ENCODE measurements at places on chromosomes 5 and 9.
A peak's percentile ranks its signal among the peaks of the same experiment; 100 is the strongest.

GRCh38 chr5:125274938-125275724, 528.7 kb upstream of the ZNF608 start:
- DNase-seq: no peak

- no peak for DNase-seq
These were observed 245.3 kb downstream of the ENC1 start for GRCh38 chr5:74394916-74395880.

- no peak for DNase-seq
These were observed 259.2 kb downstream of the SLCO4C1 start for GRCh38 chr5:102036927-102037326.

DNA sequence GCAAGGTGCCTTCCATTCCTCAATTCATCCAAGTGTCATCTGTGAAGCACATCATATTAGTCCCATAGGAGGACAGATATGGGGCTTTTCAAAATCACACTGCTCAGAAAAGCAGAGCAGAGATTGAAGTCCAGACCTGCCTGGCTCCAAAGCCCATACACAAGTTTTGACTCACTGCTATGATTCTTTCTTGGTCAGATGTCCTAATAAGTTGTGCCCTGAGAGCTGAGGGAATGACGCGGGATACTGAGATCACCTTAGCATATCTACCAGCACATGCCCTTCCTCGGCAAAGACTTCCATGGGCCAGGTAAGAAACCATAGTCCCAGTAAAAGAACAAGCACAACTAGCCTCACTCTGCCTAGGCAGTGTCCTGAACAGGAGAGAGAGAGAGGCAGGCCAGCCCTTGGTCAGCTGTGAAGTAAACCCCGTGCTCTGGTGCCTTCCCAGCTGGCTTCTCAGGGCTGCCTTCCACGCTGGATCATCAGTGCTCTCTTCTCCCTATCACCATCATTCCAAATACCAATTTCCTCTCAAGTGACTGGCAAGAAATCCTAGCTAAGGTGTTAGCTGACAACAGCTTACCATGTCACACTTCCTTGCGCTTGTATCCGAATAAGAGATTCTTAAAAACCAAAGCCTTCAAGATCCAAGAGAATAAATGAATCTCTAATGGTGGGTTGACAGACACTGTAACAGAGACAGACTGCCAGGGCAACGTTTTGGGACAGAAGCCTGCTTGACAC, 73.2 kb downstream of the SIL1 start:
- DNase-seq: no peak

- DNase-seq: no peak
These were observed 7.8 kb upstream of the SMIM32 start for GRCh38 chr5:136200761-136201160.

- DNase-seq: no peak
These were observed 126.3 kb downstream of the PDE4D start for GRCh38 chr5:59767211-59767605.

DNA sequence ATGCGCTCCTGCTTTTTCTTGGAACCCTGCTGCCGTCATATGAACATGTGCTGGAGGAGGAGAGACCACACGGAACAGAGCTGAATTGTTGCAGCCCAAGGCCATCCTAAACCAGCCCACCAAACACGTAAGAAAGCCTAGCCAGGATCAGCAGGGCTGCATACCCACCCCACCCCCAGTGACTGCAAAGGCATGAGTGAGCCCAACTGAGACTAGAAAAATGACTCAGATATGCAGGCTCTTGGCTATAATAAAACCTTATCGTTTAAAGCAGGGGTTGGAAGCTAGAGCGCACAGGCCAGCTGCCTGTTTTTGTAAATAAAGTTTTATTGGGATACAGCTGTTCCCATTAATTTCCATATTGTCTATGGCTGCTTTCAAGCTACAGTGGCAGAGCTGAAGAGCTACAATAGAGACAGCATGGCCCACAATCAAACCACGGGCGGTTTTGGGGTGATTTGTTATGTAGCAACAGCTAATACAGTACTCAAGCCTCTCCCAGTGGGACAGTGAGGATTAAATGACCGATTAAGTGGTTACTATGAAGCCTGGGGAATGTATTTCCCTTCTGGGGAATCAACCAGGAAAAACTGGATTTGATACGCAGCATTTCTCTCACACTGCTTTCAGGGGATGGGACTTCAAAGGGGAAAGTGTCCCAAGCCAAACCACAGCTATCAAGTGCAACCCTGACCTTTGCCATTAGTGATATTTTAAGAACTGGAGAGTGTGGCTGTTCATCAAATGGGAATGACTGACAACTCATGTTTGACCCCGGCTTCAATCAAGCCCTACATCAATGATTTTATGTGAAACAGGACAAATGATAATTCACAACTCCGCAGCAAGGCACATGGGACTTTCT, 6.3 kb downstream of the SHB start:
- DNase-seq: no peak

GRCh38 chr5:56525113-56525512, 290.2 kb upstream of the MAP3K1 start:
- DNase-seq: no peak

DNA sequence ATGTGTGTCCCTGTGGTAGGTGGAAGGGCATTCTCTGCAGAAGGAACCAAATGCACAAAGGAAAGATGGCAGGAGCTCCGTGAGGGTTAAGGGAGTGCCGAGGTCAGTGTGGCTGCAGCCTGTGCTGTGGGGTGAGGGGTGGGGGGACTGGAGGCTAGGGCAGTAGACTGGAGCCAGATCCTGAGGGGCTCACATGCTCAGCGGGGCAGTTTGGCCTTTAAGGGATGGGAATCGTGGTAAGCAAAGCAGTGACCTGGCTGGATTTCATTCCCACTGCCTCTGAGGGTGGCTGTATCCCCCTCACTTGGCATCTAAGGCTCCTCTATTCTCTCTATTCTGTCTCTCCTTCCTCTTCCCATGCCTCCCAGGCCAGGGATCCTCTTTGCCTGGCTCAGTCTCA, 15.6 kb downstream of the PITX1 start:
- no peak for DNase-seq

GRCh38 chr5:38370358-38371100, 112.2 kb downstream of the EGFLAM start:
- no peak for DNase-seq

- DNase-seq: no peak
These were observed 140.6 kb downstream of the FSTL4 start for GRCh38 chr5:133471699-133472098.

DNA sequence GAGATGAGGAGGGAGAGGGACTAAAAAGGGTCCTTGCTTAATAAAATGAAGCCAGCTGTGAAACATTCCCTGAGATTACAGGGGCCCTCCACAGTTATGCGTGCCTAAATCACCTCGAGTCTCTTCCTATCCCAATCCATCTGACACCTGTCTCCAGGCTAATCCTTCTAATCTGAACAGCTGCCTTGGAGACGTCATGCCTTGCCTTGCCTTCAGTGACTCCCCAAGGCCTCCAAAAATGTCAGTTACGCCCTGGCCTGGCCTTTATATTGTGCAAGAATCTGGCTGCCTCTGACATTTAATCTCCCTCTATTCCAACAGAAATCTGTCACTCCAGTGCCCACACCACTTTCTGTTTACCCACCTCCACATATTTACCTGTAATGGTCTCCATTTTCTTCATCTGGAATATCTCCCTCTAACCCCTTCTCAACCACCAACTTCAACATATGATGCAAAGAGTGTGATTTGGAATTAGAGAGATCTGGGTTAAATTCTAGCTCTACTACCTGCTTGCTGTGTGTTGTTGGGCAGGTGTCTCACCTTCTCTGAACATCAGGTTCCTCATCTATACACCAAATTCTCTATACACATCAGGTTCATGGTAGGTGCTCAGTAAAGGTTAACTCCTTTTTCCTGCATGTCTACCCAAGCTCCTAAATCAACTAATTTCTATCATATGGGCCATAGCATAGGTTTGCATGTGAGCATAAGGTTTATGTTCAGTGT, 57.9 kb downstream of the PTCD2 start:
- no peak for DNase-seq

DNA sequence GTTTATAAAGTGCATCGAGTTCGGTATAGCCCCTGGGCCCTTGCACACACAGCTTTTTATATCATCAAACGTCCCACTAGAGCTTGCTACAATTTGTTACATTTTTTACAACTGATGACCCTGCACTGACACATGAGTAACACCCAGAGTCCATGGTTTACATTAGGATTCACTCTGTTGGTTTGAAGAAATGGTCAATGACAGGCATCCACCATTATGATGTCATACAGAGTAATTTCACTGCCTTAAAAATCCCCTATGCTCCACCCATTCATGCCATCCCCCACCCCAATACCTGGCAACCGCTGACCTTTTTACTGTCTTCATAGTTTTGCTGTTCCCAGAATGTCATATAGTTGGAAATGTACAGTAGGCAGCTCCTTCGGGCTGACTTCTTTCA, 130.2 kb downstream of the MED10 start:
- DNase-seq: no peak

DNA sequence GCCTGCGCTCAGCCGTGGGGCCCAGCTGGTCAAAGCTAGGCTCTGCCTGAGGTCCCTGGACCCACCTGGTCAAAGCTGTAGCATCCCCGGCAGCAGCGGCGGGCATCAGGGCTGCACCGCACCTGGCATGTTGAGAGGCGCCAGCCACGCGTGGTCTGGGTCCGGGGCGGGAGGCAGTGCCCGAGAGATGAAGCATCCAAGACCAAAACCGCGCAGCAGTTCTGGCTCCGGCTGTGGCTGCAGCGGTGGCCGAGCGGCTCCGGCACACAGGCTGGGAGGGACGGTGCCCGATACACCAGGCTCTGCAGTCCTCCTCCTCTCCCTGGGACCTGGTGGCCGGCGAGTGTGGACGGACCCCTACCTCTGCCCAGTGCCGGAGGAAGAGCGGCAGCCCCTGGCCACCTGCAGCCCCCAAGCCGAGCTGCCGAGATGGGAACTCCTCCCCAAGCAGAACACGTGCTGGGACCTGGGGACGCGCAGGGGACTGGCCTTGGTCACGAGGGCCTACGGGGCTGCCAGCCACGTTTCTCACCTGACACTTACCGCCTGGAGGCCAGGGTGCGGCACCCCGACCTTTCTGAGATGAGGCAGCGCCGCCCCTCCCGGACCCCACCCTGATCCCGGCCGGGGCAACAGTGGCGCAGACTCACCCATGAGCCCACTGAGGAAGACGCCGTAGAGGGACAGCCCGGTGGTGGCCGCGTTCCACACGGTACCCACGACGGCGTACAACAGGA, 33.0 kb downstream of the SLC9A3 start:
- DNase-seq: no peak

GRCh38 chr5:32027093-32027716, 146.9 kb downstream of the GOLPH3 start:
- DNase-seq: no peak

GRCh38 chr9:18194316-18194715, 279.6 kb upstream of the ADAMTSL1 start:
- DNase-seq: no peak

DNA sequence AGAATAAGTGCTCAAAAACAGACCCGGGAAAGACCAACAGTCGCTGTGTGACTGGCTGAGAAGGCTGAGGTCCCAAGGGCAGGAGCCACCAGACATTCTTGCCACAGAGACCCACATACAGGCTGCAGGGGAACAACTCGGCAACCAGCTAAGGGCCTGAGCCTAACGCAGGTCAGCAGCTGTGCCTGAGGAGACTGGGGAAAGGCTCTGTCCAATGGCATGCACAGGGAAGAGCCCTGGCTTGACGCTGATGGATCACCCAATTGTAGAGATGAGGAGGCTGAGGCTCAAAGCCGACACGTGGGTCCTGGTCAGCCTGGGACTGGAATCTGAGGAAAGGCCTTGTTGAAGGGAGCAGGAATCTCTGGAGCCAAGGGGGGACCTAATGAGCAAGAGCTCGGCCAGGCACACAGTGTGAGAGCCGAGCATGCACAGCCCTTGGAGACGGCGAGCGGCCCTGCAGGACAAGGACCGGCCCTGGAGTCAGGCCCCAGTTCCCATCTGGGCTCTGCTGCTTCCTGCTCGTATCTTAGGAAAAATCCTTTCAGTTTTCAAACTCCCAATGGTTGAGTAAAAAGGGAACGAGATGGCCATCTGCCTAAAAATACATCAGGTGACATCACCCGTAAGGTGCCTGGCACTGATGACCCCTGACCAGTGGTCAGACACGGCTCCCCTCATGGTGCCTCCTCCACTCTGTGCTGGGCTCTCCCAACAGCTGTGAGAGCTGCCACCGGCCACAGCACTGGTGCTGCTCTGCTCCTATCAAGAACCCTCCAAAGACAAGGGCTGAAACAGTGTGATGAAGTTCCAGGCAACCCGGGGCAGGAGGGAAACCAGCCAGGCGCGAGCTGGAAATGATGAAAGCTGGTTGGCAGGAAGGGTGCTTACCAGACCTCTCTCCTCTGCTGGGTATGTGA, 16.4 kb downstream of the LMAN2 start:
- no peak for DNase-seq

DNA sequence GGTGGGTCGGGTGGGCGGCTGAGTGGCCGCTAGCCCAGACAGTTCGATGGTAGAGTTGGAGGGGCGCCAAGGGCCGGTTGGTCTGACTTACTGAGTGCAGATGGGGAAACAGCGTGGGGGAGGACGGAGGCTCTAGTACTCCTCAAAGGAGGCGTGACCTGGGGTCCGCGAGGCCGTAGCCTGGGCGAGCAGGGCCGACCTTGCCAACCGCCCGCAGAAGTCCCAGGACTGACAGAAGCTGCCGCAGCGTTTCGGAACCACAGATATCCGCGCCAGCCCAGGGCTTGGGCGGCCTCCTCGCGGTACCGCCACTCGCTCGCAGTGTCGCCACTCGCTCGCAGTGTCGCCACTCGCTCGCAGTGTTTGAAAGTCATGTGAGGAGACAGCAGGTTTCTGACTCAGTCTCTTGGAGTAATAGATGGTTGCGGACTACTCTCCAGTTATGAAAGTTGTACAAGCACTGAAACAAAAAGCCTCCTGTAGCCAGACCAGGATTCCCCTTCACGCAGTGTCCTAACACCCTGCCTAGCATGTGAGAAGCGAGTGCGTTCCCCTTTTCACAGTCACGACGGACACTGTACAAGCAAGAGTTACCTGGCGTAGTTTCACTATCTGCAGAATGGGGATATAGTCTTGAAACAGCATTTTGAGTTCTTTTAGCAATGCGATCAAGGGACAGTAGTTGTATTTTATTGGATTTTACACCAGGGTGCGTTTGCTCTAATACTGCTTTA, 674 bp downstream of the TMEM38B start:
- DNase-seq: peak; percentile 38

DNA sequence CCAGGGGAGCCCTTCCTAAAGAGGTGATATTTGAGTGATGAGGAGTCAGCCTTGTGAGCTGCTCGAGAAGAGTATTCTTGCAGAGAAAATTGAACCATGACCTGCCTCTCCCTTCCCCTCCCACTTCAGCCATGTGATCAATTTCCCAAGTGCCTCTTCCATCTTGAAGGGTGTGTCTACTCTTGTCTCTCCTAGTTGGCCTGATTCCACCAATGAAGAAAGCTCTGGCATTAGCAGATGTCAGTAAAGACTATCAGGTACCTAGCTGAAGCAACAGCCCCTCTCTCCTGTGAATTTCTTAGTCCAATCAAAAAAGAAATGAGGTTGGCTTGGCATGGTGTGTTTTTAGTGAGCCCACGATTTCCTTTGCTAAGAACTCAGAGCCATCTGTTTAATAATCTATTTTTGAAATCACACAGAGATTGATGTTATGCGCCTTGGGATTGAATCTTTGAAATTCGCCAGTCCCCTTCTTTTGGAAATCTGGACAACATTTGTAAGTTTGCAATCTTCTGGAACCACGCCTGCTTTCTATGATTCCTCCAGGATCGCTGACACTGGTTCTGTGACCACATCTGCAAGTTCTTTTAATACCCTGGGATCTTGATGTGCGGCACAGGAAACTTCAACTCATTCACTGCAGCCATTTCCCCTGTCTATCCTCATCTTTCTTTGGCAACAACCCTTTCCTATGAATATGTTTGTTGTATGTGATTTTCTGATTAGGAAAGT, 404.6 kb downstream of the DMRT2 start:
- no peak for DNase-seq

- no peak for DNase-seq
These were observed 3.6 kb upstream of the NKX2-5 start for GRCh38 chr5:173238312-173239232.

All from activated T-cell treated with anti-CD3 and anti-CD28 coated beads for 24 hours (primary cell).